ENCODE measurements at places on chromosomes 5 and 9. TPM values are rescaled to one million over a fixed set of nuclear protein-coding genes. Genes with fewer than 3 reads are reported as not detected.

- no peak for DNase-seq
Observed at GRCh38 chr5:37248421-37248969, 681 bp downstream of the CPLANE1 start.

GRCh38 chr9:128485414-128485855 is 19.1 kb upstream of the GLE1 start:
- no peak for DNase-seq

DRD1 gene
- not detected for polyA plus RNA-seq

GRXCR2 gene
- not detected for polyA plus RNA-seq

- DNase-seq: no peak
Observed at GRCh38 chr9:136983656-136984314, 992 bp downstream of the LCNL1 start.

DNA sequence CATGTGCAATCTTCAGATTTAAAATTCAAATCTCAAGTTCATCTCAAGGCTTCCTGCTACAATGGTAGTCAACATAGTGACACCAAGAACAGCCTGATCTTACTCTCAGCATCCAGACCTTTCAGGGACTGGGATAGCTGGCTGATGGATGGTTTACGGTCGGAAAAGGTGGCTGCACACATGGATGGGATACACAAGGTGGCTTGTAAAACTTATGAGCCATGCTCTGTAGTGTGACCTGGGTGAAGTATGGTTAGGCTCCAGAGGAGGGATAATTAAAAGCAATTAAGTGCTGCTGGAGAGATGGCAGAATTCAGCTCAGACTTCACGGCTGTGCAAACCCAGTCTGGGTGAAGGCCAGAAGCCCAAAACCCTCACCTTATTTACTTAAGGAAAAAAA is 379.5 kb downstream of the NFIB start:
- peak; percentile 57 for DNase-seq

GRCh38 chr5:58970766-58971165 is 387.9 kb downstream of the RAB3C start:
- no peak for DNase-seq

DNA sequence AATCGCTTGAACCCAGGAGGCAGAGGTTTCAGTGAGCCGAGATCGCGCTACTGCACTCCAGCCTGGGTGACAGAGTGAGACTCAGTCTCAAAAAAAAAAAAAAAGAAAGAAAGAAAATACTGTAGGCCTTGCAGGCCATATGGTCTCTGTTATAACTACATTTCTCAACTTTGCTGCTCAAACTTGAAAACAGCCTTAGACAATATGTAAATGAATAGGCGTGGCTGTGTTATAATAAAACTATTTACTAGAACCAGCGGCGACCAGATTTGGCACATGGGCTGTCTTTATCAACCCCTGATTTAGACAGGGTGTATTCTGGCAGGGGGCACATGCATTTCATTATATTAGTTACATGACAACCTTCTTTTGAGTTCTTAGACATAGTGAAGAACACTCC is 130.0 kb downstream of the C9orf152 start:
- no peak for DNase-seq

DNA sequence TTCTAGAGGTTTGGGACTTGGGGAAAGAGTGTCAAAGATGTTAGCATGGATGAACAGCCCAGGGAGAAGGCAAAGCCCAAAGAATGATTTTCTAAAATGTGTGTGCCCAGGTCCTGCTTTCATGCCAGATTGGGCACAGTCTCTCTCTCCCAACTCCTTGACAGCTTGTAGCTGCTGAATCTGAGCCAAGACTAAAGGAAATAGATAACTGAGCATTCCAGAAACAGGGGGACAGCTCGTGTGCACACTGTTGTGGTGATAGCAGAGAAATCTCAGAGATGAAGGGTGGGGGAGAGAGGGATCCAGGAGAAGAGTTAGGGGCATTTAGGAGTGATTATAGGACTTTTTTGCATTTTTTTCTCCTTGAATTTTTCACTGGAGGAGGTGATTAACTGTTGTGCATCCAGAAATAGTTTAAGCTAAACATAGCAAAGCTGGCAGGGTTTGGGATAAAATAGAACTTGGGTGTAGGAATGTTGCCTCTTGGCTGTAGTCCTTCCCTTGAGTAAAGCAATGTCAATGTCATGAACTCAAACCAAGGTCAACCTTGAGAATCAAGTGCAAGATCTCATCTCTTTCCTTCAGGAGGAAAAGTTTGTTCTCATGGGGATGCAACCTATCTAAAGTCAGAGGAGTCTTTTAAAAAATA is 245.9 kb downstream of the SH3GL2 start:
- DNase-seq: no peak

DNA sequence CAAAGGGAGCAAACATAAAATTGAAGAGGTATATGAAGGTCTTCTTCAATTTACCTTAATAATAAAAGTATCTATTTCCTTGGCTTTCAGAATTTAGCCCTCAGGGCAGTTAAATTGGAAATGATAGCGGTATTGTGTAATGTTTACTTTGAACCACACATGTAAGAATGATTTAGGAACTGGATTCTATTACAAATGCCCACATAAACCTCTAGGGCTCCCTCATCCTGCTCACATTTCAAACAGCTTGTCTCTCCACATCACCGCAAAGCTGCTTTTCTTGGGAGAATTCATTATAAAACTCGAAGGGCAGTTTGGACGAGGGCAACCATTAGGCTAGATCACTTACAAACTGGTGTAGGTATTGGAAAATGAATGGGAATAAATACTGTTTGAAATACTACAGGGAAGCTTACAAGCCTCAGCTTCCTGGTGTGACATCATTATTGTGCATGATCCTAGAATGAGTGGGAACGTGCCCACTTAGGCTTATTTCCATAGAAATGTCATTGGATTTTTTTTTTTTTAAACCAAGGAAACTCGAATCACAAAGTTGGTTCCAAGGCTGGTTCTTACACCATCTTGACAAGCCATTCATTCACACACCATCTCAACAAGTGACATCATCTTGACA is 47.3 kb downstream of the MTRR start:
- DNase-seq: peak; percentile 29

Data from renal cortex interstitium (tissue), 15 donors.